Kidney capillary endothelial cell (primary cell): ENCODE measurements at places on chromosomes 6 and 20.
A peak's percentile ranks its signal among the peaks of the same experiment; 100 is the strongest.

DNA sequence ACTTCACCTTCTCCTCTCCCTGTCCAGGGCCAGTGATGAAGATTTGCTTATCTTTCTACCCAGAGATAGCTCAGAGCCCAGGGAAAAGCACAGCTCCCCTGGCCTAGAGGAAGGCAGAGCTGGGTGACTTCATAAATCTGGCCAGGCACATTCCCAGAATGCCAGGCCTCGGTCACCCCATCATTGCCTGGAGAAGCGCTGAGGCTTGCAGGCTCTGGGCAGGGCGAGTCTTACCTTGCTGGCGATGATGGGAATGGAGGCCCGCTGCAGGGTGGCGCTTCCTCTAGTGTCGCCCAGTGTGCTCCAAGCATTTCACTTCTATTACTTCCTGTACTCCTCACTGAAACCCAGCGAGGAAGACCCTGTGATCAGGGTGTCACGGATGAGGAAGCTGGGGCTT lies 60.1 kb downstream of the DAAM2 start:
- DNase-seq, result no peak

DNA sequence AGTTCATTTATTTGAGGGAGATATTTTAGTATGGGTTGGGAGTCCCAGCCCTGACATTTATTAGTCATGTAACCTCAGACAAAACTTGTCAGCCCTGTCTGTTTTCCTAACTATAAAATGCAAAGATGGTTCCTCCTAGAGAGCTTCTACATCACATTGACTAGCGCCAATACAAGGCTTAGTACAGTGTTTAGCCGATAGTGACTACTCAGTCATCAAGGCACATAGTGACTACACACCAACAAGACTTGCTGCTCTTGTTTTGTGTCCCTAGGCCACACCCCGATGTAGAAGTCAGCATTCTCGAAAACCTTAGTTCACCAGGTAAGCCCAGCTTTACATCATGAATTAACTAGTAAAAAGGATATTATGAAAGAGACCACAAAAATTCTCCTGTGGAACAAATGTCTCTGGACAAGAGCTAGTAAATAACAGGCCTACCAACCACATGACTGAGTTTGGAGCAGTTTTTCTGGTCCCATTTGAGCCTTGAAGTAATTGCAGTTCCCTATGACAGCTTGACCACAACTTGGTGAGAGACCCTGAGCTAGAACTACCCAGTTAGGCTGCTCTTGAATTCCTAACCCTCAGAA lies 68.8 kb downstream of the PFDN4 start:
- DNase-seq, result no peak

DNA sequence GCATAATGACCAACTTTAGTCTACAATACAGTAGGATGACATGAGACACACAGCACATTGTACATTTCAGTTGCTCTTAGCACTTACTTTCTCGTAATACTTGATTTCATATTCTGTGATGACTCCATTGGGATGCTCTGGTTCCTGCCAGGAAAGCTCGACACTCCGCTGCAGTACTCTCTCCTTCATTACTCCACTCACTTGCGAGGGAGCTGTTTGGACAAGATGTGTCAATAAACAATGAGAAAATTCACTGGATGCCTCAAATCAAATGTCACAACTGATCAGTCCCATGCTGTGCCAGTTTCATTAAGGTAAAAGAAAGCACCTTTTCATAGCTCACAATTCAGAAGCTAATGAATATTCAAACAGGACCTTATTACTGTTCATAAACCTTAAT lies 147.1 kb downstream of the EPHA7 start:
- no peak for DNase-seq

- no peak for DNase-seq
Measured at GRCh38 chr6:99216959-99217358, 132.5 kb downstream of the FAXC start.

- no peak for DNase-seq
Measured at GRCh38 chr20:1666802-1667201, 9.2 kb upstream of the SIRPG start.

DNA sequence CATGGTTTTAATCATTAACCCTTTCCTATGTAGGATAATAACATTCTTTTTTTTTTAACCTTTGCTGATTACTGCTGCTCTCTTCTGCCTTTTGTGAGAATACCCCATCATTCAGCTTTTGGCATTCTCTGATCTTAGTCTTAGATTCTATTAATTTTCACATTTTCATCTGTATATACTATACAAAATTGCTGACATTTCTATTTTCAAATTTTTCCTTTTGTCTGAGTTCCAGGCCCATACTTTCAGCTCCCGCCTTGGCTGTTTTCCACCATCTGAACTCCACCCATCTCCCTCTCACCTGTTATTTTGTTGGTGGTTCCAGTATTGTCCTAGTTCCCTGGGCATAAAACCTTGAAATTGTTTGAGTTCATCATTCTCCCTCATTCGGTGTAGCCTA lies 59.2 kb downstream of the PKIB start:
- no peak for DNase-seq

GRCh38 chr6:6057442-6058053 lies 50.8 kb upstream of the NRN1 start:
- DNase-seq, result peak; percentile 60

GRCh38 chr20:3032624-3033023 lies 10.8 kb upstream of the GNRH2 start:
- no peak for DNase-seq

DNA sequence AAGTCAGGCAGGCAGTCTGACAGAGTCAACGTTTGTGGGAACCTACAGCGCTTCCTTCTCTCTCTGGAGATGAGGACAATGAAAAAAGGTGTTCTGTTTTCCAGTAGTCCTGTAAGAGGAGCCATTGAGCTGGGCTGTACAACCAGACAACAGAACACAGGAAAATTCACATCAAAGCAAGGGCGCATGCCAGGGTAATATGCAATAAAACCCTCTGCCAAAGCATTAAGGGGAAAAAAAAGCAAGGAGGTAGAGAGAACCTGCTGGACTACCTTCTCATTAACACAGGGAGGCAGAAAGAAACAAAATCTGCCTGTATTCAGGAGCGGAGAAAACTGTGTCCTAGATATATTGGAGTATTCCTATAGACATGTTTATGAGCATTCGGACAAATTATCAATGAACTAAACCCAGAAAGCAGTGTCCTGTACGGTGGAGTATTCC lies 1.3 kb downstream of the RNF24 start:
- DNase-seq, result peak; percentile 65

- no peak for DNase-seq
Measured at GRCh38 chr6:167711768-167712730, 114.7 kb upstream of the AFDN start.

DNA sequence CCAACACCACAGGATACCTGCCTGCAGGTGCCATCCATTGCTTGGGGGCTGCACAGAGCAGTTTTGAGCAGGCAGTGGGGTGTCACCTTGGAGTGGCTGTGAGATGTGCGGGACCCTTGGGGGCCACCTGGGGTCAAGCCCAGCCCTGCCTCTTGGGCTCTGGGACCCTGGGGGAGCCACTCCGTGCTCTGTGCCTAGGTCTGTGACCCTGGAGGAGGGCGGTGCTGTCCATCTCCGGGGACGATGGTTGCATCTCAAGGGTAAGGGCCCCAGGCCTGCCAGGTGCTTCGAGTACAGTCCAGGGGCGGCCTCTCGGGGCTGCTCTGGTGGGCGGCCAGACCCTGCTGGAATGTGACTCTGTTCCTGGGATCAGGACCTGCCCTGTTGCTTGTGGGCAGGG lies 8.7 kb upstream of the GATA5 start:
- no peak for DNase-seq

DNA sequence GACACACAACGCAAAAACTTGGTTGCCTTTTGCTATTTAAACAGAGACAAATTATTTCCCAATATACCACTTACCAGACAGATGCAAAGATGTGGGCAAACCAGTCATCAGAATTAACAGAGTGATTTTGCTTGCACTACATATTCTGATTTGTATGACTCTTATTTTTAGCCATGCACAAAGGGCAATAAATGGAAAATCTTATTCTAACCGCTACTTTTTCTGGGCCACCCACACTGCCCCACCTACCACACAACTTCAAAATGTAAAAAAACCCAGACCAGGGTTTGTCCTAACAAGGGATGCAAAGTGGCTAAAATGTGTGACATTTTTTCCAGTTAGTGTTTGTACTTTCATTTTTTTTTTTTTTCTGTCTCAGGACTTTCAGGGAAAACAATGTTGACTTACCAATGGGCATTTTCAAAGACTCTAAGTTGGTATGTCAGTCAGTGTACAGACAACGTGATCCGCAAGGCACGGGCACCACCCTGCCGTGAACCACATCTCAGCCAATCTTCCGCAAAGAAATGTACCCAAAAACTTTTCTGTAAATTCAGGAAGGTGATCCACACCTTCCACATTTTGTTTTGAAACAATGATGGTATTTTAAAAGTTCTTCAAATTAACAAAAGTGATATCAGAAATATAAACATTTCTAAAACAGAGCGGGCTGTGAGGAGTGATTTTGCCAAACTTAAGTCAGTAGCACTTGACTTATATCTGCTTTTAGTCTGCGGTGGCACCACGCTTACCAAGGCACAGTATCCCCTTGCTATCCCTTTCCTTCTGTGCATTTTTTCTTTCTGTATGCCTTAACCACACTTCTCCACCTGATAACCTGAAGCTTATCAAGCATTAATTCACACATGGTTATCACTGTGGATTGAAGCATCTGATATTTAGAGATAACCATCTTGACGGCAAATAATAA lies 185.6 kb downstream of the GJA10 start:
- DNase-seq, result no peak

DNA sequence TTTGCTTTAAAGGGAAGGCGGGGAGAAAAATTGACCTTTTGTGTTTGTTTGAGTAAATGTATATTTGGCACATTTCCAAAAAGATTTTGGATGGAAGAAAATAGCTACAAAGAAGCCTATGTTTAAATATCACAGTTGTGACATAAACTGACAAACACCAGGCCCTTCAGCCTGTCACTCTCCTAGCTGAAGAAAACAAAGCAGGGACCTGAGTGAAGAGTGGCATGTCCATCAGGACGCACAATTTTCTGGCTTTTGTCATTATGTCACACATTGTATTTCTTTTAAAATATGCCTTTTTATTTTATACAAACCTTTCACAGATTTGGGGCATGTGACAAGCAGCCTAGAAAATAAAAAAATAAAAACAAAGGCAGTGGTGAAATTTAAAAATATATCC lies 241.2 kb downstream of the OGFRL1 start:
- no peak for DNase-seq

GRCh38 chr6:34095136-34095505 lies 50.8 kb downstream of the GRM4 start:
- DNase-seq, result no peak

DNA sequence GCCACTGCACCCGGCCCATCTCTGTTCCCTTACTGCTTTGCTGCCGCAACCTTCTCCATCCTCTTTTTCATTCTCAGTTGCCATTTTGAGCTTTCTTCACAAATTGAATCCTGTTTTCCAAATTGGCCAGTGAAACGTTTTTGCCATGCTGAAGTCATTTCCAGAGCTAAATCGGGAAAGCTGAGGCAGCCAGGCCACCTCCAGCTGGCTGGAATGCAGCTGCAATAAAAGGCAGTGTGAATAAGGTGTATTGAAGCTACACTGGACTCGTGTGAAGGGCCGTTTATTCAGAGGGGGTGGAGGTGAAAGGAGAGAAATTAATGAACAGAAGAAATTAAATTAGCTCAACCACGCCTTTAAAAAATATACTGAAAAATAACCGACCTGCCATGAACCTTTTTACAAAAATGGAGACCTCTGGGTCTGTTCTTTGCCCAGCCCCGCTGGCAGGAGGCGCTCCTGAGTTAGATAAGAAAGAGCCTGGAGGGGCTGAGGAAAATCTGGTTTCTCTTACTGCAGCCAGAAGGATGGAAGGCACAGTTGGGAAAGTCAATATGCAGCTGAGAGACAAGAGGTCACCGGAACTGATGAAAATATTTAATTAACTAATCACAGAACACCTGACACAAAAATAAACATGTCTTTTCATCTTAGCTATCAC lies 283.9 kb downstream of the FOXC1 start:
- DNase-seq, result no peak

GRCh38 chr20:44613575-44613974 lies 31.2 kb downstream of the PKIG start:
- no peak for DNase-seq

DNA sequence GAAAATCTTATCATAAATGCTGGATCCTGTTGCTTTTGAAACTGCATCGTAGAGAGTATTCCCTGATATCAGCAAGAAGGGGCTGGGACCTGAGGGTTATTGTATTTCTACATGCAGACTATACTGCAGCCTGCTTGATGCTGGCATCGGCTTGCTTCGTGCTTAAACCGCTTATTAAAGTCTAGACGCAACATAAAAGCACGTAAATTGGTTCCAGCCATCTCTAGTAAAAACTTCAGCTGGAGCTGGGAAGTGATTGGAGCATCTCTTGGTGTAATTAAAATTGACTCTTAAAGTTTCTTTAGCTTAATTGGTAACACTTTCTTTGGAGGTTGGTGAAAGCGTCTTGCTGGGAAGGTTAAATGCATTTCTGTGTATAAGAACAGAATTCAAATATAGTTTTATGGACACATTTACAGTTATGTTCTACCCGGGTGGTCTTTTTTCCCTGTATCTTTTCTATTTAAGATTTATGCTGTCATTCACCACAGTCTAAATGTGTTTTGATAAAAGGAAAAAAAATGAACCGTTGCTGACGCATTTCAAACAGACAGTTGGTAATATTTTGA lies 139.0 kb upstream of the JAG1 start:
- no peak for DNase-seq

DNA sequence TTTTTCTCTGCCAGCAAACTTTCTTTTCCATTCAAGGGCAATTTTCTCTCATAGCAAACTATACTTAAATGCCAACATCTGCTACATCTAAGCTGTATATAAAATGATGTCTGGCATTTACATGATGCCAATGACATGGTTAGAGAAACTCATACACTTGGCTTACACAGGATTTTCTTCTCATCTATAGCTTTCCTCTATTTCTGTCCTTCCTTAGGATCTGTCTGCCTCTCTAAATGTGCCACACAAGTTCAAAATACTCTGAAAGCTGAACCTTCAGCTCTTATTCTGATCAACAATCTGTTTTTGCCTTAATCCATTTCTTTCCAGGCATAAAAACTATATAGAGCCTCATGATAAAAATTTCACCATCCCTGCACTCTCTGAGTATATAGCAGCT lies 290.9 kb upstream of the RNF217 start:
- DNase-seq, result no peak

DNA sequence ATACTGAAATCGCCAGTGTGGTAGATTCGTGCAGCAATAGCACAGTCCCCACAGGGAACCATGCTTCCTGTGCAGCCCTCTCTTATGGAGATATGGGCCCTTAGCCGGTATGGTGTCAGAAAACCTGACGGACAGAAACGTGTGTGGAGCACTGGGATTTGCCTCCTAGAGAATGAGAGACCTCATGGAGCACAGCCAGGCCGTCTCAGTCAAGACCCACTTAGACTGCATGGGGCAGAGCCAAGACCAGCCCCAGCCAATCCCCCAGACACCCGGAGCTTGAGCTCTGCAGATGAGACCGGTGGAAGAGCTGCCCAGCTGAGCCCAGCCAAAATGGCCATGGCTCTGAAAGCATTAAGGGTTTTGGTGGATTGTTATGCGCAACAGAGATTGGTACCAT lies 163.7 kb downstream of the DLL1 start:
- DNase-seq, result no peak

- DNase-seq, result no peak
Measured at GRCh38 chr6:100088009-100088408, 94.0 kb upstream of the MCHR2 start.

- no peak for DNase-seq
Measured at GRCh38 chr6:37809197-37809543, 10.4 kb upstream of the ZFAND3 start.
